ENCODE measurements at places on chromosomes 4 and X. TPM values are rescaled to one million over a fixed set of nuclear protein-coding genes. Genes with fewer than 3 reads are reported as not detected.

The LONRF3 gene
- not detected for total RNA-seq

The PHKA2 gene
- 48.3 TPM for total RNA-seq

The GNRHR gene
- total RNA-seq: 0.39 TPM

The SGMS2 gene
- total RNA-seq: 142 TPM

The AFF2 gene
- under 0.01 TPM for total RNA-seq

The G3BP2 gene
- total RNA-seq: 108 TPM

The PASD1 gene
- total RNA-seq: not detected

The KIAA1210 gene
- total RNA-seq: not detected

The UGT2B15 gene
- not detected for total RNA-seq

The PDGFRA gene
- 0.76 TPM for total RNA-seq

The POU3F4 gene
- total RNA-seq: not detected

The RENBP gene
- under 0.01 TPM for total RNA-seq

The CLTRN gene
- total RNA-seq: 0.79 TPM

The ALB gene
- not detected for total RNA-seq

The UGT2B17 gene
- total RNA-seq: not detected

The JCHAIN gene
- not detected for total RNA-seq

The SUPT20HL1 gene
- total RNA-seq: not detected

The FHDC1 gene
- total RNA-seq: 4.7 TPM

The MAGEA10 gene
- not detected for total RNA-seq

The MEPE gene
- total RNA-seq: not detected

The ZFP92 gene
- not detected for total RNA-seq

The IL13RA2 gene
- total RNA-seq: 0.11 TPM

The VSIG4 gene
- not detected for total RNA-seq

The IQCM gene
- total RNA-seq: not detected

The FANCB gene
- 5.9 TPM for total RNA-seq

The ZBED1 gene
- total RNA-seq: 33.0 TPM

The MTNR1A gene
- not detected for total RNA-seq

The TGIF2LX gene
- not detected for total RNA-seq

The VEGFC gene
- total RNA-seq: 0.79 TPM

The SULT1B1 gene
- total RNA-seq: not detected

The S100G gene
- not detected for total RNA-seq

The FTSJ1 gene
- total RNA-seq: 160 TPM

The CT47A1 gene
- not detected for total RNA-seq

The TRIM75 gene
- not detected for total RNA-seq

The STATH gene
- total RNA-seq: not detected

The FAT1 gene
- total RNA-seq: 188 TPM

The CCDC149 gene
- 2.5 TPM for total RNA-seq
